ENCODE measurements at places on chromosomes 1 and 21. TPM values are rescaled to one million over a fixed set of nuclear protein-coding genes. Genes with fewer than 3 reads are reported as not detected.

The ALDH4A1 gene
- total RNA-seq, result 1.4 TPM

The MYOG gene
- total RNA-seq, result not detected

GRCh38 chr21:42453986-42454570 lies 41.9 kb downstream of the RSPH1 start:
- no peak overlapping the region for H3K4me3 ChIP-seq
- H3K27me3 ChIP-seq, result no peaks in the 10 kb centered on the region
- no peak overlapping the region for H3K27ac ChIP-seq
- no peaks in the 10 kb centered on the region for H3K36me3 ChIP-seq
- H3K4me1 ChIP-seq, result peaks cover 34% of the 10 kb centered on the region
- DNase-seq, result no peak

- no peaks in the 10 kb centered on the region for H3K4me1 ChIP-seq
- DNase-seq, result no peak
- peaks cover 12% of the 10 kb centered on the region for H3K27me3 ChIP-seq
- no peak overlapping the region for H3K4me3 ChIP-seq
- no peak overlapping the region for H3K27ac ChIP-seq
Observed at GRCh38 chr1:213623862-213624261, 363.9 kb upstream of the PROX1 start.

GRCh38 chr1:154962156-154962749 lies 671 bp upstream of the PYGO2 start:
- H3K4me3 ChIP-seq, result peak overlapping the region; percentile 74
- DNase-seq, result no peak
- no peaks in the 10 kb centered on the region for H3K27me3 ChIP-seq

DNA sequence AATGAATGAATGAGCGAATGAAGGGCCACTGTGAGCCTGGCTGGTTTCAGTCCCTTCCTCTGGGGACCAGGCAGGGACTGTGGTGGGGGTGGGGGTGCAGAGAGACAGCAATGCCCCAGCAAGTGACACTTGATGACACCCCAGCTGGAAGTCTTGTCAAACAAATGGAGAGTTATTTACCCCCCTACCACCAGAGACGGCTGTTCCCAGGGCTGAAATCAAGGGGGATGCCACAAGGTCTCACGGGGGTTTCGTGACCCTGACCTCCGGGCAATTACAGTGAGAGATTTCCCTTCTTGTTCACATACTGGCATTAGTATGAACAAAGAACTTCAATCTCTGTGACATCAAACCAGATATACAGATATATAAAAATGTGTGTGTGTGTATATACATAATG lies 34.0 kb upstream of the LMO4 start:
- no peak for DNase-seq
- no peak overlapping the region for H3K4me3 ChIP-seq
- peaks cover 5% of the 10 kb centered on the region for H3K27me3 ChIP-seq
- no peak overlapping the region for H3K27ac ChIP-seq
- no peaks in the 10 kb centered on the region for H3K36me3 ChIP-seq

DNA sequence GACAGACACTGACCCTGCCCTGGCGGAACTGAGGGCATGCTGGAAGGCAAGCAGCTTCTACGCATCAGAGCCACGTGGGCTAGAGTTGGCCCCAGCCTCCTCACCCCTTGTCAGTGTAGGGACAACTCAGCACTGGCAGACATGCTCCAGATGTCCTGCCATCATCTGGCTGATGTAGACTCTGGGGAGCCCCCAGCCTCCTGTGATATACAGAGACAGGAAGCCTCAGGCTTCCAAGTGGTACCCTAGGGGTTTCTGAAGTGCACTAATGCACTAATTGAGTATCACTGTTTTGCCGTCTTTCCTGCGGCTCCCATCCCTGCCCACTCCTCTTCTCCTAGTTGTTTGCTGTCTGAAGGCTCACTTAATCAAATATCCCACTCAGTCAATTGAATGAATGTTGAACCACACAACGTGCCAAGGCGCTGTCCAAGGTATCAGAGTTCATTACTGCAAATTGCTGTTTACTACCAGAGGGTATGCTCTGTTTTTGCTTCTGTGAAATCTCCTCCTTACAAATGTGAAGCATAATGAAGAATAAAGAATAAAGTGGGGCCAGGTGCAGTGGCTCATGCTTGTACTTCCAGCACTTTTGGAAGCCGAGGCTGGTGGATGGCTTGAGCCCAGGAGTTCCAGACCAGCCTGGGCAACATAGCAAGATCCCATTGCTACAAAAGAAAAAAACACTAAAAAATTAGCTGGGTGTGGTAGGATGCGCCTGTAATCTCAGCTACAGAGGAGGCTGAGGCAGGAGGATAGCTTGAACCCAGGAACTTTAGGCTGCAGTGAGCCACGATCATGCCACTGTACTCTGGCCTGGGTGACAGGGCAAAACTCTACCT lies 76.4 kb upstream of the ZBTB18 start:
- H3K27ac ChIP-seq, result no peak overlapping the region
- H3K36me3 ChIP-seq, result no peaks in the 10 kb centered on the region
- H3K4me3 ChIP-seq, result no peak overlapping the region
- H3K4me1 ChIP-seq, result no peaks in the 10 kb centered on the region
- H3K27me3 ChIP-seq, result peaks cover 8% of the 10 kb centered on the region
